Tibial nerve (tissue), 4 donors: ENCODE measurements at places on chromosomes 1 and 21. TPM values are rescaled to one million over a fixed set of nuclear protein-coding genes. Genes with fewer than 3 reads are reported as not detected.

DNA sequence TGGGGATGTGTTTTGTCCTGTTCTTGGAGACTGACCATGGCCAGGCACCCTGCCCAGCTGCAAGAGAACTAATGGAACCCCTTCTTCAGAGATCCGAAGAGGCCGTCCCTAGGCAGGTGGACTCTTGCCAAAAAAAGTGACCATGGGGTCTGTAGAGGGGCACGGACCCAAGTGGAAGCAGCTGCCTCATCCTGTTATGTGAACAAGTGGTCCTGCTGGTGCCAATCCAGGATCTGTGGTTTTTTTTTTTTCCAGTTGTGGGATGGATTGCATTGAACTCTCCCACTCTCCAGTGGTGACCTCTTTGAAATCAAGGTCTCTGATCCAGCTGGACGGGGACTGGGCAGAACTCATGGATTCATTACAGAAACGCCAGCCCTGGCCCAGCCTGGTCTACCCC is 71.2 kb downstream of the ARHGEF10L start:
- DNase-seq: no peak
- H3K4me1 ChIP-seq: peaks cover 5% of the 10 kb centered on the region
- no peak overlapping the region for H3K4me3 ChIP-seq

DNA sequence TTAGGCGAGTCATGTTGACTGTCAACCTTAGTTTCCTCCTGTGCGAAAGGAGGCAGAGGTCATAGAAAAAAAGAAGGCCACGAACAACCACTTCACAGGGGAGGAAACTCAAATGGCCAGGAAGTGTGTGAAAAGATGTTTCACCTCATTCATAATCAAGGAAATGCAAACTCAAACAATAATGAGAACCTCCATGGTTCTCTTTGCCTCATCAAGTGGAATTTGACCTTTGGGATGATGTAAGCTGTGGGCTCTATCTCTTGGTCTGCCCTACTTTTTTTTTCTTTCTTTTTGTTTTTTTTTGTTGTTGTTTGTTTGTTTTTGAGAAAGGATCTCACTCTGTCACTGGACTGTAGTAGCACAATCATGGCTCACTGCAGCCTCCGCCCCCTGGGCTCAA is 55.9 kb upstream of the GRHL3 start:
- no peaks in the 10 kb centered on the region for H3K36me3 ChIP-seq
- no peak for DNase-seq
- no peak overlapping the region for H3K27ac ChIP-seq
- no peak overlapping the region for H3K4me3 ChIP-seq
- no peaks in the 10 kb centered on the region for H3K27me3 ChIP-seq

DNA sequence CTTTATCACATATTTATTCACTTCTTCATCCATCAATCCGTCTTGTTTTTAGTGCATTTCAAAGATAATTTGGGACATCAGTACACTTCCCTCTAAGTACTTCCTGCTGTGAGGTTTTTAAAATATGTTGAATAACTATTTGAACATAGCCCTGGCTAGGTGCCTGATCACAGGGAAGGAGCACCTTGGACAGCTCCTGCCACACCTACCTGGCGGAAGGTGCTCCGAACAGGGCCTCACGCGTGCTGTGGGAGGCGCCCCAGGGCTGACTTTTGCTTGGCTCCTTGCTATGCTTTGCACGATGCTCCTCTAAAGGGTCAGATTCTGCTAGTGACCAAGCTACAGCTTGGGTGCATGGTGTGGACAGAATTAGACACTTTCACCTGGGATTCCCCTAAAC is 4.9 kb upstream of the ATXN7L2 start:
- no peaks in the 10 kb centered on the region for H3K27me3 ChIP-seq
- no peaks in the 10 kb centered on the region for H3K36me3 ChIP-seq

DNA sequence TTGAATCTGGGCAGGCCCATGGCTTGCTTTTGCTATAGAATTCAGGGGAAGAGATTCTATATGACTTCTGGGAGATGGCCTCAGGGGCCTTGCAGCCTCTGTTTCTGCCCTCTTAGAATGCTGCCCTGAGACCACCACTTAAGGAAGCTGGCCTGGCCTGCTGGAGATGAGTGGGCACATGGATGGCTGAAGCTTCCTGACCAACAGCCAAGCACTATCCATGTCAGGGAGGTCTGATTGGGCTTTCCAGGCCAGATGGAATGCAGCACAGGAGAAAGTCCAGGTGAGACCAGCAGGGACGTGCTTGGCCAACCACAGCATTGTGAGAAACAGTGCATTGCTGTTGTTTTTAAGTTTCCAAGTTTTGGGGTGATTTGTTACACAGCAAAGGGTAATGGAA is 308.1 kb downstream of the PTPRU start:
- no peaks in the 10 kb centered on the region for H3K36me3 ChIP-seq
- DNase-seq: no peak
- no peaks in the 10 kb centered on the region for H3K4me1 ChIP-seq
- no peak overlapping the region for H3K27ac ChIP-seq
- no peak overlapping the region for H3K4me3 ChIP-seq

- H3K4me1 ChIP-seq: no peaks in the 10 kb centered on the region
- no peak overlapping the region for H3K4me3 ChIP-seq
- DNase-seq: no peak
Observed at GRCh38 chr1:75310067-75310466, 175.9 kb downstream of the LHX8 start.

DNA sequence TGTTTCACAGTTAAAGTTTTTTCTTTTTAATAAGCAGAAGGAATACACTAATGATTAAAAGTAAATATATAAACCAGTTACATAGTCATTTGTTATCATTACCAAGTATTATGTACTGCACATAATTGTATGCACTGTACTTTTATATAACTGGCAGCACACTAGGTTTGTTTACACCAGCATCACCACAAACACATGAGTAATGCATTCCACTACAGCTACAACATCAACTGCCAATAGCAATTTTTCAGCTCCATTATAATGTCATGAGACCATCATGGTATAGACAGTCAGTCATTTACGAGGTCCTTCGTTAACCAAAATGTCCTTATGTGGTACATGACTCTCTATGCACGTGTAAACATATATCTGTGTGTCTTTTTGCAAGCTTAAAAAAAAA is 35.2 kb downstream of the SCYL3 start:
- no peak for DNase-seq
- H3K36me3 ChIP-seq: no peaks in the 10 kb centered on the region
- no peaks in the 10 kb centered on the region for H3K4me1 ChIP-seq
- H3K4me3 ChIP-seq: no peak overlapping the region
- H3K27ac ChIP-seq: no peak overlapping the region
- no peaks in the 10 kb centered on the region for H3K27me3 ChIP-seq

DNA sequence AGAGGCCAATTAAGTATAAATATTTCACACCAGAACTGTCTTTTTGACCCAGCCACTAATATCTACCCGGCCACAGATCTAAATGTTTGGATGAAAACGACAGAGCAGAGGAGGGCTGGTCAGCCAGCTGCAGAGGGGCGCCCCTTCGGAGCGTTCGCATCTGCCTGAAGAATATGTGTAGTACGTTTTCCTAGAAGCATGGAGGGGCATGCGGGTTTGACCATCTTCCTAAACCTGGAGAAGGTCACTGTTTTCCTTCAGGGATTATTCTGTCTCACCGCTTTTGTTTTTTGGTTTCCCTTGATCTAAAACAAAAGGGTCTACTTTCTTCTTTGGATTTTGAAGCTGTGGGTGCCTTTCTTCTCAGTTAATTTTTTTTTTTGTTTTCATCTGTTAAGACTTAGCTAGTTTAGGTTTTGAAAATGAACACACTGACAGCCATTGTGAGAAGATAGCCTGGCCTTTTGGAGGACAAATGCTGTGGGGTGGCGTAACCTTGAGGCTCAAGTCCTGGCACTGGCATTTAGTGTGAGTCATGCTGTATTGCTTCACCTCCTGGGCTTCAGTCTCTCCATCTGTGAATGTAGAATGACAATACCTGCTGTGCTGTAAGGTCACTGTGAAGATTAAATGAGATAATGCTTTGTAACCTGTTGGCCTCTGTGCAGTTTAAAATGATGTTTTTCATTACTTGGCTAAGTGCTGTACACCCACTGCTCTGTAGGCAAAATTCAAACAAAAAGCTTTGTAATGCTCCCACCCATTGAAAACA is 74.1 kb upstream of the IRF2BP2 start:
- no peak overlapping the region for H3K27ac ChIP-seq
- H3K27me3 ChIP-seq: no peaks in the 10 kb centered on the region
- H3K4me3 ChIP-seq: no peak overlapping the region
- H3K4me1 ChIP-seq: peaks cover 5% of the 10 kb centered on the region

GRCh38 chr1:107954719-107955415 is 10.1 kb downstream of the VAV3 start:
- no peak overlapping the region for H3K4me3 ChIP-seq
- no peaks in the 10 kb centered on the region for H3K36me3 ChIP-seq
- no peaks in the 10 kb centered on the region for H3K27me3 ChIP-seq
- no peak for DNase-seq

- no peak overlapping the region for H3K4me3 ChIP-seq
- peak overlapping the region; percentile 46 for H3K27ac ChIP-seq
- DNase-seq: no peak
- H3K36me3 ChIP-seq: peaks cover 19% of the 10 kb centered on the region
- H3K27me3 ChIP-seq: no peaks in the 10 kb centered on the region
Observed at GRCh38 chr1:8398086-8398485, 80.2 kb downstream of the SLC45A1 start.

GRCh38 chr1:183277821-183278738 is 92.0 kb downstream of the LAMC2 start:
- H3K27me3 ChIP-seq: no peaks in the 10 kb centered on the region
- no peak overlapping the region for H3K4me3 ChIP-seq
- peaks cover 15% of the 10 kb centered on the region for H3K4me1 ChIP-seq
- peak overlapping the region; percentile 72 for H3K27ac ChIP-seq

GRCh38 chr1:87194856-87195255 is 133.8 kb upstream of the LMO4 start:
- no peak for DNase-seq
- no peak overlapping the region for H3K27ac ChIP-seq
- no peaks in the 10 kb centered on the region for H3K36me3 ChIP-seq
- H3K4me1 ChIP-seq: no peaks in the 10 kb centered on the region
- H3K27me3 ChIP-seq: no peaks in the 10 kb centered on the region

TEKT2 gene
- total RNA-seq: not detected

S100A2 gene
- 4.2 TPM for total RNA-seq

BRINP3 gene
- total RNA-seq: 0.20 TPM

PDE4B gene
- 12.6 TPM for total RNA-seq
